Keratinocyte (primary cell): ENCODE measurements at places on chromosomes 4 and X.

GRCh38 chr4:23770011-23770410, 119.8 kb downstream of the PPARGC1A start:
- no peak for DNase-seq

- peak; percentile 75 for DNase-seq
Measured at GRCh38 chrX:108070891-108071290, 20.5 kb downstream of the PSMD10 start.

- DNase-seq, result peak; percentile 32
Measured at GRCh38 chr4:6391852-6392188, 80.6 kb downstream of the PPP2R2C start.

DNA sequence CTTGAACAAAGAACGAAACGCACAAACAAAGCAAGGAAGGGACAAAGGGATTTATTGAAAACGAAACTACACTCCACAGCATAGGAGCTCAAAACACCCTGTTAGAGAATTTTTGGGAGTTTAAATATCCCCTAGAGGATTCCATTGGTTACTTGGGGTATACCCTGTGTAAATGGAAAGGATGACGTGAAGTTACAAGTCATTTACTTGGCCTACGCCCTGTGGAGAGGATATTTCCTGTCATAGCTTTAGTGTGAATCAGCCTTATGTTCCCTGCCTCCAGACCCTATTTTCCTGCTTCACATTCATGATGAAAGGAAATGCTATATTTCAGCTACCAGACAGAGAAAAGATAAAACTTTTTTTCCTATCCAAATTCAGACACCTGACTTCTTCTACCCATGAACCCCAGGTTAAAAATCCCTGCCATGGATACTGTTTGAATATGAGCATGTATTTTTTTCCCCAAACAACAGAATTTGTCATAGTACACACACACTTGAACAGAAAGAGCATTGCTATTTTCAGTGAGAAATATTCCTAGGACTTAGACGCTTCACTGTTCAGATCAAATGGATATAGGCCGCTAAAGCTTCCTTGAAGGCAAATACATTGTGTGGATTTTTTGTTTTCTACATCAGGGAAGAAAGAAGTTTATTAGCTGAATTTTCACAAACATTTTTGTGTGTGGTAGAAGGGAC, 20.4 kb downstream of the PIN4 start:
- no peak for DNase-seq

DNA sequence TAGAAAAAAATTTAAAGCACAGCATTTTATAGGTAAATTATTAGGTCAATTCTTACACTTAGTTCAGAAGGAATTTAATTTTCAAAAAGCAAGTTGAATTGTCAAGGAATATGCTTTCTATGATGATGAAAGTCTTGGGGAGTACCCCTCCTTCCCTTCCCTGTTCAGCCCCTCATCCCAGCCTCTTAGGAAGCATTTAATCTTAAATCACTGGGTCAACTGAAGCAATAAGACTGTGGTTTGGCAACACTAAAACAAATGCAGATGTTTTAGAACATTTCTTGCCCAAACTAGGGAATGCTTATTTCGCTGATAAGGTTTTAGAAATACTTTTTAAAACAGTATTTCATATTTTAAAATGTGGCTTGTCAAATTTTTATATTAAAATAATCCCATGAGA, 19.1 kb upstream of the ARSJ start:
- no peak for DNase-seq

DNA sequence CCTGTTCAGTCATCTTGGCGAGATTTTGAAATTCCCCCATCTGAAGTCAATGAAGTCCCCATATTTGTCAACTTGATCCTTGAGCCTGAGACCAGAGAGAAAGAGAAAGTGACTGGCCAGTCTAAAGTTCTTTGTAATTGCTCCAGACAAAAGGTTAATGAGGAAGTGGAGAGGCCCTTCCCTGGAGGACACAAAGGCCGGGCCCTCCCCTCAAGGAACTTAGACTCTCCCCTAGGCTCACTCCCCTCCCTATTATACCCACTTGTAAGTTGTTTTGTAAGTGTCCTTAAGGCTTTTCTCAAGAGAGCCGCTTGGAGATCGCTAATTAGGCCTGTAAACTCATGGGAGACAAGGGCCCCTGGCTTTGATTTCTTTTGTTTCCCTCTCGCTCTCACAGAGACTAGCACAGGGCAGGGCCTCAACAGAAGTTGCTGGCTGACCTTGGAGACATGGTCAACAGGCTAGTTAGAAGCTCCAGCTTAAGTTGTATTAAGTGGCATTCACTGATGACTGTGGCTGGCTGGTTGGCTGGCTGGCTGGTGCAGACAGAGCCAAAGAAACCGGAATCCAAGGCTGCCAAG, 20.3 kb upstream of the GPC4 start:
- no peak for DNase-seq

DNA sequence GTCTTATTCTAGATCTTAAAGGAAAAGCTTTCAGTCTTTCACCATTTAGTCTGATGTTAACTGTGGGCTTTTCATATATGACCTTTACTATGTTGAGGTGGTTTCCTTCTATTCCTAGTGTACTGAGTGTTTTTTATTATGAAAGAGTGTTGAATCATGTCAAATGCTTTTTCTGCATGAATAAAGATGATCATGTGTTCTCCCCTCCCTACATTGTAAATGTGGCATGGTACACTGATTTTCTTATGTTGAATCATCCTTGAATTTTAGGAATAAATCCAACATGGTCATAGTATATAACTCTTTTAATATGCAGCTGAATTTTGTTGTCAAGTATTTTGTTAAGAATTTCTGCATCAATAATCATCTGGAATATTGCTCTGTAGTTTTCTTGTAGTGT, 4.3 kb downstream of the CLGN start:
- DNase-seq, result no peak

DNA sequence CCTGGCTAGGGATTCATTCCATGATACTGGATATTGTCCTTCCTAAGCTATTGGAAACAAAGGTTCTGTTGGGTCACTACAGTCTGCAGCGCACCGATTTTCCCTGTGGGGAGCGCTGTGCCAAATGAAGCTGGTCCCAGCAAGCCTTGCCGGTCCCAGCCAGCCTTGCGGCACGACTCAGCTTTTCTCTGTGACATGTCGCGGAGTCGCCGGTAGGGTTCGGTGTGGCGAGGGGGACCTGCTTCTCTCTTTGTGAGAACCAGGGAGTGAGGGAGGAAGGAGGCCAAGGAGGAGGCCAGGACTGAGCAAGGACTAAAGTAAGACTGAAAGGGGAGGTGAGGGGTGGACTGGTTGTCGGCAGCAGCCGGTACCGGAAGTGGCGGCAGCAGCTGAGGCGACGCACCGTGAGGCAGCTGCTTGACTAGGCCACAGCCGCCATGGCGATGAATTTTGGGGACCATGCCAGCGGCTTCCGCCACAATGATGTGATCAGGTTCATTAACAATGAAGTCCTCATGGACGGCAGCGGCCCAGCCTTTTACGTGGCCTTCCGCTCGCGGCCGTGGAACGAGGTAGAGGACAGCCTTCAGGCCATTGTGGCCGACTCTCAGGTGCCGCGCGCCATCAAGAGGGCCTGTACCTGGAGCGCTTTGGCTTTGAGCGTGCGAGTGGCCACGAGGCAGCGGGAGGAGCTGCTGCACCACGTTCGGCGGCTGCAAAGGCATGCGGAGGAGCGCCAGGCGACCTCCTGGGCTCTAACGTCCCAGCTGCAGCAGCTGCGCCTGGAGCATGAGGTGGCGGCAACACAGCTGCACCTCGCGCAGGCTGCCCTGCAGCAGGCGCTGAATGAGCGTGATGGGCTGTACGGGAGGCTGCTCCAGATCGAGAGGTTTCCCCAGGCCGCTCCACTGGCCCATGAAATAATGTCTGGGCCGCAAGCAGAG, at the start of gene TEX13D:
Gene TEX13D (plus strand): TSS at position 180 of the 944 bp plus-strand sequence. CDS start 258 bp downstream, at position 438.
- no peak for DNase-seq

- no peak for DNase-seq
Measured at GRCh38 chrX:25383196-25383595, 367.4 kb upstream of the ARX start.

DNA sequence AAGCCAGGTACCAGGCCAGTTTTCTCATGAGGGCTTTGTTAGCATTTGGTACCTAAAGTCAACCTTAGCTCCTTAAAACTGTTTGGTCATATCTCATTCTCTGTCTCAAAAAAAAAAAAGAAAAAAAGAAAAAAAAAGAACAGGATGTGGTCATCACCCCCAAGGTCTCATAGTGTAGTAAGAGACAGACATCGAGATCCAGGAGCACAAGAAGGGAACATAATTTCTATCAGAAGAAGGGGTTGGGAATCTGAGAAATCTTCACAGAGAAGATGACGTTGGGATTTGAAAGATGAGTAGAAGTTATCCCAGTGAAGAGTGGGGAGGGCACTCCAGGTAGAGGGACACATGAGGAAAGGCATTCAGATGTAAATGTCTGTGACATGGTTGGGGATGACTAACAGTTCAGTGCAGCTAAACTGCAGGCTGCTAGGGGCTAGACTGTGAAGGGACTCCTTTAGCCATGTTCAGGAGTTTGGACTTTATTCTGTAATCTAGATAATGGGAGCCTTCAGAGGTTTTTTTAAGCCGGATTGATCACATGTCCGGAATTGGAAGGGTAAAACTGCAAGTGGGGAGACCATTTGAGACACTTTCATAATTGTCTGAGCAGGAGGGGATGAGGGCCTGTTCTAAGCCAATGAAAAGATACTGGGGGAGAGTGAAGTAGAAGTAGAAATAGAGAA, 26.9 kb upstream of the GJB1 start:
- DNase-seq, result no peak

DNA sequence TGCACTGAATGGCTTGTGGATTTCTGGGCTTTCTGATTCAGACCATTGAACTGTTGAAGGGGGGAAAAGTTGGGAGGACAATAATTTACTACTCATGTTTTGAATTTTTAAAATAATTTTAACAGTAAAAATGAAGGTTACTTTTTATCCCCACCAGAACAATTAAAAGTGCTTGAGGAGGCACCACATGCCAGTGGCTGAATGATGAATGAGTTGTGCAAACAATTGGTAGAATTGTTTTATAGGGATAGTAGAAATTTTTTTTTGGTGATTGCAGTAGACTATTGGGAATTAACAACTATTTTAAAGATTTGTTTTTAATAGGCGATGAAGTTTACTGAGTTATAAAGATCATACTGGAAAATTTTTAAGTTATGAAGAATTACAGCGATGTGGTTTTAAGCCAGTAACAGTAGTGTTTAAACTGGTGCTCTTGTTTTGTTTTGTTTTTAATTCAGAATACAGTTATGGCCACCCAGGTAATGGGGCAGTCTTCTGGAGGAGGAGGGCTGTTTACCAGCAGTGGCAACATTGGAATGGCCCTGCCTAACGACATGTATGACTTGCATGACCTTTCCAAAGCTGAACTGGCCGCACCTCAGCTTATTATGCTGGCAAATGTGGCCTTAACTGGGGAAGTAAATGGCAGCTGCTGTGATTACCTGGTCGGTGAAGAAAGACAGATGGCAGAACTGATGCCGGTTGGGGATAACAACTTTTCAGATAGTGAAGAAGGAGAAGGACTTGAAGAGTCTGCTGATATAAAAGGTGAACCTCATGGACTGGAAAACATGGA, 2.7 kb downstream of the REST start:
- no peak for DNase-seq

- DNase-seq, result no peak
Measured at GRCh38 chrX:37776283-37776986, 3.4 kb upstream of the CYBB start.

DNA sequence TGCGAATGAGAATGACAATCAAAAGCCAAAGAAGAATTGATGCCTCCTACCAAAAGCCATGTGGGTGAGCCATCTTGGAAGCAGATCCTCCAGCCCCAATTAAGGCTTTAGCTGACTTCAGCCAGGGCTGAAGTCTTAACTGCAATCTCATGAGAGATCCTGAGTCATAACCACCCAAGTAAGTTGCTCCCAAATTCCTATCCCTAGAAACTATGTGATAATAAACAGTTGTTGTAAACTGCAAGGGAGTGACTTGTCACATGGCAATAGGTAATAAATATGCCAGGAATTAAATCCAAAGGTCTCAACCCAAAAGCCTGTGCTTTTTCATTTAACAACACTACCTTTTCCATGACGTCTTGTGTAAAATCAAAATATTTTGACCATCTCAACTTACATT, 154.2 kb upstream of the TBL1X start:
- no peak for DNase-seq
